GM06990 (cell line): ENCODE measurements at places on chromosomes 16 and 17.
A peak's percentile ranks its signal among the peaks of the same experiment; 100 is the strongest.

- no peak for DNase-seq
Measured at GRCh38 chr16:85928401-85928820, 29.4 kb downstream of the IRF8 start.

DNA sequence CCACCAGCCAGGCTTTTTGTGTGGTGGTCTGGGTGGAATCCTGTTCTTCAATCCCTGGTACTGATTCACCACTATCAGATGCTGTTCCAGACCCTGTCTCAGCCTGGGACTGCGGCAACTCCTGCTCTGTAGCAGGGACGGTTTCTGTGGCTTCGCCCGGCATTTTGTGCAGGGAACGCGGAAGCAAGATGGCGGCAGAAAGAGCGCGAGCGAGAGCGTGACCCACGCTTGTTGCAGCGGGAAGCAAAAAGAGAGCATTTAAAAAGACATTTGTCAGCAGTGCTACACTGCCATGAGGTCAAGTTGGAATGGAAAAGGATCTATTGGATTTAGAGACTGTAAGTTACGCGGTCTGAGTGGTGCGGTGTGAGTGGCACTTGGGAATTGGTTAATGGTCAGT is at the start of gene NACA2:
TSS of gene NACA2 (minus strand) at position 202 of the 400 bp plus-strand sequence. CDS start at position 163, 39 bp downstream.
- DNase-seq: no peak

DNA sequence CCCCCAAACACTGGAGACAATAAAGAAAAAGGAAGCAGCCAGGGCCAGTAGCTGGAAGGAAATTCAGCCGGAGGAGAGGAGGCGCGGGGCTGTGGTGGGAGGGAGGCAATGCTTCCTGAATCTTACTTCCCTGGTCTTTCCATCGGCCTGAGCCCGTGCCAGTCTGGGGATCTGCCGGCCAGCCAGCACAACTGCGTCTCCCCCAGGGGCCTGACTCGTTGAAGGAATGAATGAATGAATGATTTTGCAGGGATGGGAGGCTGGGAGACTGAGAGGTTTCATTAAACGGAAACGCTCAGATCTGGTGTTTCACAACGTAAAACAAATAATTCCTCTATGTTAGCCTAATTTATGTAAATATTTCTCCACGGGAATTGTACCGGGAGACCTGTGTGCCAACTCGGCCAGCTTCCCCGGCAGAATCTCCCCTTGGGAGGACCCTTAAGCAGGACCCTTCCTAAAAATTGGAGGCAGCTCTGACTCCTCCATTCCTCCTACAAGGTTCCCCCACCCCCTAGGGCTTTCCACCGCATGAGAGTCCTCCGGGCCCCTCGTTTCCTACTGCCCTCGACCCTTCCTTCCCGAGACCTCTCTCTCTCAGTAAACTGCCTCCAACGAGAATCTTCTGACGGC is 1.3 kb upstream of the BAIAP2 start:
- DNase-seq: no peak

GRCh38 chr16:86517652-86518258 is 7.4 kb downstream of the FOXF1 start:
- DNase-seq: no peak

DNA sequence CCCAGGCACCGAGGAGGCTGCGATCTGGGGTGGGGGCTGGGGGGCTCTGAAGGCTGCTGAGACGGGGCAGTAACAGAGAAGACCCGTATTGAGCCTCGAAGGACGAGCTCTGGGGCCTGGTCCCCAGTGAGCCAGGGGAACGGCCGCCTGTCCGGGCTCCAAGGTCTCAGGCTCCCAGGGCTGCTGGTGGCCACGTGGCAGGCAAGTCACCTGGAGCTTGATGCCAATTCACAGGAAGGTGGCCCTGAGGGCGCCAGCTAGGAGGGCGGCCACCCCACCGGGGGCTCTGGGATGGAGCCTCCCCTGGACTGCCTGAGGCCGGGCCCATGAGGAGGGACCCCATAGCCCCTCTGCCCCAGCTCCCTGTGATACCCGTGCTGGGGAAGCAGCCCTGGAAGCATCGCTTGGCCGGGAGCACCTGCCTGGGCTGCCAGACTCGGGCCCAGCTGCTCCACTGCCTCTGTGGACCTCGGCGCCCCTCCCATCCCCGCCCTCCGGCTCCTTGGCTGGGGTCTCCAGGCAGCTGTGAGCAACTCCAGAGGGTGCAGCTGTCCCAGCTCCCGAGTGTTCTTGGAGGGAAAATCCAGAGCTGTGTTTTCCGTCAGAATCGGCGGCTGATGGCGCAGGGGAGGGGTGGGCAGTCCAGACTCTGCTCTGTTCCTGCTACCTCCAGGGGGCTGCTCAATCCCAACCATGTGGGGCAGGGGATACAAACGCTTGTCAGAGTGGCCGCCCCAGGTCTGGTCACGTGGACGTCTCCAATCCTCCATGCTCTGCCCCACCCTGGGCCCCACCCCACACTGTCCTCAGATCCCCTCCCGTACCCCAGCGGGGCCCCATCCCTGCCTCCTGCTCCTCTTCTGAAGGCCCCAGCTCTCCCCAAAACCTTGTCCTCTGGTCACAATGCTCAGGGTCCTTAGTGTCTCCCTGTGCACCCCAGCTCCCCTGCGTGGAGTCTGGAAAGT is 67.2 kb upstream of the GNG13 start:
- DNase-seq: no peak

DNA sequence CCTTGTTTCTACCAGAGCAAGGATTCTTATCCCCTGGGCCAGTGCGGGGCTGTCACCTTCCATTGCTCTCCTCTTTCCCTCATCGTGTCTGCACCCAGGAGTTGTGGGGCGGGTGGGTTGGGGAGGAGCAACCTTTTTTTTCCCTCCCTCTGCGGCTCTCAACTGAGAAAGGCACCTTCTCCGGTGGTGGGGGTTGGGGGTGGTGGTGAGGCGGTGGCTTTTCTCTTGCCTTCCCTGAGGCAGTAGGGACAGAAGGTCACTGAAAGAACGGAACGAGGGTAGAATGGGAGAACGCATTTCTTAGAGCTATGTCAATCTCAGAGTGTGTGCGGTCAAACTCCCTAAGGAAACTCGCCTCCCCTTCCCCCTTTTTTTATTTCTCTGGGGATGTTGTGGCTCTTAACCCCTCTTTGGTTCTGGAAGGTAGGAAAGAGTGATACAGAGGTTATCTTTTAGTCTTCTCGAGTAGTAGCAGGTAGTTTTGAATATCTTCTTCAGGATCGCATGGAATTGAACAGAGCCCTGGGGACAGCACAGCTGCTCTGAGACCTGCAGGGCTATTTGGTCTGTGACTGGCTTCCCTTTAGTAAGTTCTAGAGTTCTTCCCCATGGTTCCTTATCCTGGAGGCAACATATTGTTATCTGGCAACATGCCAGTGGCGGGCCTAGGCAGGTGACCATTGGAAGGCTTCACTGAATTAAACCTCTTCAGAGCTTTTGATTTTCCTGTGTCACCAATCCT is 994 bp downstream of the CLTC start:
- peak; percentile 29 for DNase-seq

DNA sequence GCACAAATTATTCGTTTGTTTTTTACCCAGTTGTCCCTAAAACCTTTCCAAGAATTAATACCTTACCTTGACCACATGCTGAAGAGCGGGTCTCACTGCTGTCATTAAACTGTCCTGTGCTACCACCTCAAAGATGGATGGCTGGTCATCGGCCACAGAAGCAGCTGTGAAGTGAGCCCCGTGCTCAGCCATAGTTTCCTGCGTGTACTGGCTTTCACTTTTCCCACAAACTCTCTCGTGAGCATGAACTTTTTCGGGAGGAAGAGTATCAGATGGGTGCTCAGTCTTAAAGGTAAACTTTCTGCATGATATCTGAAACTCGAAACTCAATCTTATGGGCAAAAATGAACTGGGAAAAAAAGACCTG is 558 bp downstream of the PEX12 start:
- DNase-seq: no peak

DNA sequence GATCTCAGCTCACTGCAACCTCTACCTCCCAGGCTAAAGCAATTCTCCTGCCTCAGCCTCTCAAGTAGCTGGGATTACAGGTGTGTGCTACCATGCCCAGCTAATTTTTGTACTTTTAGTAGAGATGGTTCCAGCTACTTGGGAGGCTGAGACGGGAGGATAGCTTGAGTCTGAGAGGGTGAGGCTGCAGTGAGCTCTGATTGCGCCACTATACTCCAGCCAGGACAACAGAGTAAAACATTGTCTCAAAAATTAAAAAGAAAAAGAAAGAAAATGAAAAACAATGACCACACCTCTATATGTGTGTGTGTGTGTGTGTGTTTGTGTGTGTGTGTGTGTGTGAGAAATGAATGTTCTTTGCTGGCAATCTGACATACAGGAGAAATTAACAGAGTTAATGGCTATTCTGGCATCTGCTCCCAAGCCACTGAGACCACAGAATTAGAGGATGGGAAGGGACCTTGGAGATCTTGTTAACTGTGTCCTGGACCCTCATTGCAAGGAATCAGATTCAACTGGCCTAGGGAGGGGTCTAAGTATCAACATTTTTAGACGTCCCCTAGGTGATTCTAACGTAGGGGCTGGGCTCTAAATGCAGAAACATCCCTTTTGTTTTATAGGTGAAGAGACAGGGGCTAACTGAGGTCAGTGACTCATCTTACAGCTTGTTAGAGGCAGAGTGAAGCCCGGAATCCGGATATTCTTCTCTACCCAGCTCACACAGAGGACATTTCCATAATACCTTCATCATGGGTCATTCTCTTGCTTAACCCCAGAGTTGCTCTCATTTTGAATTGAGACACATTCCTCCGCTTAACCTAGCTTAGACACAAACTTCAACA is 16.4 kb upstream of the MARCHF10 start:
- DNase-seq: no peak

GRCh38 chr17:81741049-81741593 is 29.0 kb downstream of the SLC25A10 start:
- DNase-seq: no peak

DNA sequence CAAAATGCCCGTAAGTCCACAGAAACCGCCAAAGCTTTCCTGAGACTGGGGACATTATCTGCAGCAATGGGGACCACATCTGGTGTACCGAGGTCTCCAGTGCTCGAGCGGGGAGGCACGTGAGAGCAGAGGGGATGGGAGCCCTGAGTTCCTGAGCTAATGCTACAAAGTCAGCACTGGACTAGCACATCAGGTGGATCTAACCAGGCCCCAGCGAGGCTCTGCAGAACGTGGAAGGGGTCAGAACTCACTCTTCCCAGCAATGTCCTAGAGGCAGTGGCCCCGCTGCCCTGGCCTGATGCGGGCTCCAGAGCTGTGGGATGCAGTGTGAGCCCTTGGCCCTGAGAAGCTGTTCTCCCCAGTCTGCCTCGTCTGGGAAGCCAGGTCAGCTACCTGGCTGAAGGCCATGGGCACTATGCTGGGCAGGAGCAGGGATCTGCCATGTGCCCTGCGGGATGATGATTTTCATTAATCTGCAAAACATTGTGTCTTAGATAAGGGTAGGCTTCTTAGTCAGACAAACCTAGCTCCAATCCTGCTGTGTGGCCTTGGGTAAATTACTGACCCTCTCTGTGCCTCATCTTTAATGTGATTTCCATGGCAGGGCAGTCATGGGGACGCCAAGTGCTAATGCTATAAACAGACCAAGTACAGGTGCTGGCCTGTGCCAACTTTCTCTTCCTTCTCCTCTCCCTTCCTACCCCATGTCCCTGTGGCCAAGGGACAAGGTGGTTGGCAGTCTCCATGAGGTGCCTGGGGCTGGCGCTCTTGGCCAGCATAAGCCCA is 40.1 kb upstream of the SLC38A10 start:
- DNase-seq: no peak

GRCh38 chr17:70560471-70560870 is 391.1 kb downstream of the KCNJ2 start:
- no peak for DNase-seq

DNA sequence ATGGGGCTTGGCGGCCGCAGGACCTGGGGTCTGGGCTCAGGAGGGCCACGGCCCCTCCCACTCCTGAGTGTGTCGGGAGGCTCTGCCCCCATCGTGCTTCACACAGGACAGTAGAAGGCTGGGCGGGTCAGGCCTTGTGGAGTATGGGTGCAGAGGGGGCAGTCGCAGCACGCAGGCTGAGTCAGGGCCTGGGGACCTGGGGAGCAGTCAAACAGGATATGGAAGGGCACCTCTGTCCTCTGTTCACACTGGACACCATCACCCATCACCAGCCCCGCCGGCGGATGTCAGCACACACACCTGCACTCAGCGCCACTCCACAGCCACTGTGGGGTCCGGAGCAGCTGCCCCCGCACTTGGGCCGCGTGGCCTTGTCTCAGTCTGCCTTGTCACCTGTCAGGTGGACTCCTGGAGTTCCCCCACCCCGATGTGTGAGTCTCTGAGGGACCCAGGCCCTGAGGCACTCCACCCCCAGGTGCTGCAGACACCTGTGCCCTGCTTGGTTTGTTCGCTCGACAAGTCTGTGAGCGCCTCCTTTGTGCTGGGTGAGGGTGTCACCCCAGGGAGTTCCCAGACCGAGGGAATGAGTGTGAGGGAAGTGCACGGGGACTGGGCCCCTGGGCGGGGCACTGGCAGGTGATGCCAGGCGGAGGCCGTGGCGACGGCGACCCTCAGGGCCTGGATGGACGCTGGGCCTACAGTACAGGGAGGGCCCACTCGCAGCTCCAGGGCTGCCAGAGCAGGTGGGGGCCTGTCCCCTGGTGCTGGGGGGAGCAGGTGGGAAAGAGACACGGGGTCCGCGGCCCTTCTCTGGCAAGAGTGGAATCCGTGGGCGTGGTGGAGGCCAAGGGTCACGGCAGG is 31.7 kb downstream of the ZFPM1 start:
- no peak for DNase-seq

DNA sequence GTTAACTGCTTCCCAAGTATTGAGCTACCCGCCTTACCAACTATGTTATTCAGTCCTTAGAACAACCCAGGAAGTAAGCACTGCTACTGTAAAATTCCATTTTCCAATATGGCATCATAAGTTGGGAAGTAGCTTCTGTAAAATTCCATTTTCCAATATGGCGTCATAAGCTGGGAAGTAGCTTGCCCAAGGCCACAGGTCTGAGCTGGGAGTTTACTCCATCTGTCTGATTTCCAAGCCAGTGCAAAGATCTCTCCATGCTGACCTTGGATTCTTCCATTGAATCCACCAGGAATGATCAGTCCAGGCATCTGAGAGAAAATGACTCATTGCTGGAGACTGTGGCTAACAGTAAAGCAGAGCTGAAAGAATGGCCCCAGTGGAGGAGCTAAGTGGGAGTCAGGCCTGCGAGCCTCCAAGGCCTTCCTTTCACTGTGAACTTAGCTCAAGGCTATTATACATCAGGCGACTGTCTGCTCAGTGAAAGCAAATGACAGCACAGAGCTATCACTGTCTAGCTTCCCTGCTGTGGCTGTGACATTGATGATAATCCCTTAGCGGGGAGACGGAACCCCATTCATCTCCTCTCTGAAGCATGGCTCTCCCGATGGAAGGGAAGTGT is 430.4 kb downstream of the HAPSTR1 start:
- no peak for DNase-seq

DNA sequence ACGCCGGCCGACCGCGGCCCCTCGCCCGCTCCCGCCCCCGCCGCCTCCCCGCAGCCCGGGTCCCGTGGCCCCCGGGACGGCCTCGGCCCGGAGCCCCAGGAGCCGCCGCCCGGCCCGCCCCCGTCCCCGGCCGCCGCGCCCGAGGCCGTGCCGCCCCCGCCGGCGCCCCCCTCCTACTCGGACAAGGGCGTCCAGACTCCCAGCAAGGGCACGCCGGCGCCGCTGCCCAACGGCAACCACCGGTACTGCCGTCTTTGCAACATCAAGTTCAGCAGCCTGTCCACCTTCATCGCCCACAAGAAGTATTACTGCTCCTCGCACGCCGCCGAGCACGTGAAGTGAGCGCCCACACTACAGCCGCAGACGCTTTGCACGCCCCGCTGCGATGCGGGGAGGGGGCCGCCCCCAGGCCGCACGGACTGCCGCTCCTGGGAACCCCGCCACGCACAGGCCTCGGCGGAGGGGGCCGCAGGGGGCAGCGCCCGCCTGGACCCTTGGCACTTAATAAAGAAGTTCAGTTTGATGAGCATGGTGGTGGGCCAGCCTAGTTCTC is 35.5 kb upstream of the ZC3H18 start:
- DNase-seq: peak; percentile 54

GRCh38 chr17:75430159-75430974 is 24.9 kb upstream of the GRB2 start:
- no peak for DNase-seq
